Activated effector memory CD4-positive, alpha-beta T cell treated with anti-CD3 and anti-CD28 coated beads, Interleukin-2, amount 50 U/mL, for 16 hours (primary cell): ENCODE measurements at places on chromosomes 5 and 9.
A peak's percentile ranks its signal among the peaks of the same experiment; 100 is the strongest.

- no peak for DNase-seq
Observed at GRCh38 chr5:91127456-91128081, 255.5 kb downstream of the ARRDC3 start.

DNA sequence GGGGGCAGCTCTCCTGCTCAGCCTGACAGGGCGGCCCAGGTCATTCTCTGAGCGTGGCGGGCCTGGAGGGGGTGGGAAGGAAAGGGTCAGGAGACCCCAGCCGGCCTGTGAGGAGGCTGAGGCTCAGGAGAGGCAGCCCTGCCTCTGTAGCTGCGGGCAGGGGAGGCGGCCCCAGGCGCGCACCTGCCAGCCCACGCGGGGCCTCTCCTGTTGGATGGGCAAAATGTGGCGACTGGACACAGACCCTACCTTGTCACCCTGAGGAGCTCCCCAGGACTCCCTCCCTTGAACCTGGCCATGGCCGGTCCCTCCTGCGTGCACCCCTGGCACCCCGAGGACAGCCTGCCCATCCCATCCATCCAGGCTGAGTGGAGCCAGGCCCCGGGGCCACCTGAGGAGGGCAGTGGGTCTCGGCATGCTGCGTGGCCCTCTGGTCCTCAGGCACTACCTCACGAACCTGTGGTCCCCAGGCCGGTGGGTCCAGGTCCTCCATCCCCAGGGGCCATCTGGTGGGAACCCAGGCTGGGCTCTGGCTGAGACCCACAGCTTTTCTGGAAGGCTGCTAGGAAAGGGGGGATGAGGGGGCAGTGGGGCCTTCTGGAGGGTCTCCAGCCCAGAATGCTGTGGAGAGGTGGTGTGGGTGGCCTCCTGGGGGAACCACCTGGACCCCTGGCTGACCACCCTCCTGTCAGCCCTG, 15.1 kb upstream of the NRARP start:
- DNase-seq: peak; percentile 60

DNA sequence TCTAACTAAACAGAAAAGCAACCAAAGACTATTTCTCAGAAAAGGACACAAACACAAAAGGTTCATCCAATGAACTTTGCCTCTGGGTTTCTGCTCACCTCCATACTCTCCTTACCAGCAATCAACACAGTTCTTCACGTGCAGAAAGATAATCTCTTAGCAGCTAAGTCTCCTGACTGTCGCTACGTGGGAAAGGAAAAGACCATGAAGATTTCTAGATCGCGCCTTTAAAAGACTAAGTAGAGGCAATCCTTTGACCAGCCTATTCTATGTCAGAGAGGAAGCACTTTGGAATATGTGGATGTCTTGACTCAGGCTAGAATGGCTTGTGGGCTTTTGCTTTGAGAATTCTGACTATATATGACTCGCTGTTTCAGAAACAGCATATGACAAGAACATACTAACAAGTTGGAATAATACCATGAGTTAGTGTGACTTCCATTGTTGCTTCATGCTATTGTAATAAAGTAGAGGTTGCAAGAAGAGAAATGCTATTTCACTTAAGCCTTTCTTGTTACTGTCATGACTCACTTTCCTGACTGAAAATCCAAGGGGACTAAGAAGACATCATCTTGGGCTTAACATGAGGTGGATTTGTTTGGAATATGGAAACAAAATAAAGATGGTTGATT, 339.5 kb upstream of the RFX3 start:
- no peak for DNase-seq

DNA sequence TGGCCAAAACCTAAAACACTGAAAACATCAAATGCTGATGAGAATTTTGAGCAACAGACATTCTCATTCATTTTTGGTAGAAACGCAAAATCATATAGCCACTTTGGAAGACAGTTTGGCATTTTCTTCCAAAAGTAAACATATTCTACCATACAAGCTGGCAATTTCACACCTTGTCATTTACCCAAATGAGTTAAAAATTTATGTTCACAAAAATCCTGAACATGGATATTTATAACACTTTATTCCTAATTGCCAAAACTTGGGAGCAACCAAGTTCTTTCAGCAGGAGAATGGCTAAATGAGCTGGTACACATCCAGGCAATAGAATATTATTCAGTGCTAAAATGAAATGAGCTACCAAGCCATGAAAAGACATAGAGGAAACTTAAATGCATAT, 1270.1 kb upstream of the ACO1 start:
- no peak for DNase-seq

DNA sequence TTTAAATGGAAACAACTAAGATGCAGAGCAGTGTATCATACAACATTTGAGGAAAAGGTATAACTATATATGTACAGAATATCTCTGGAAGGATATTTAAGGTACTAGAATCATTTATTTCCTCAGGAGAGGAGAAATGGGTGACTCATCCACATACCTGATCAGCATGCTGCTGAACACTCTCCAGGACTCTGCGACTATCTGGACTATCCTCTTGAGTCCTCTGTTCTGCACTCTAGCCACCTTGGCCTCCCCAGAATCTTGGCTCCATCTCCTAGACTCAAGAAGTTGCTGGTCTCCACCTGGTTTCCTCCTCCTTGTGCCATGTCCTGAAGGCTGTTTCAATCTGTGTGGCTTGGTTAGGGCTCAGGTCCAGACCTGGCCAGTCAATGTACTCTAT, 8.8 kb upstream of the PRDM6 start:
- no peak for DNase-seq

GRCh38 chr5:84131372-84131771, 253.3 kb downstream of the EDIL3 start:
- no peak for DNase-seq

DNA sequence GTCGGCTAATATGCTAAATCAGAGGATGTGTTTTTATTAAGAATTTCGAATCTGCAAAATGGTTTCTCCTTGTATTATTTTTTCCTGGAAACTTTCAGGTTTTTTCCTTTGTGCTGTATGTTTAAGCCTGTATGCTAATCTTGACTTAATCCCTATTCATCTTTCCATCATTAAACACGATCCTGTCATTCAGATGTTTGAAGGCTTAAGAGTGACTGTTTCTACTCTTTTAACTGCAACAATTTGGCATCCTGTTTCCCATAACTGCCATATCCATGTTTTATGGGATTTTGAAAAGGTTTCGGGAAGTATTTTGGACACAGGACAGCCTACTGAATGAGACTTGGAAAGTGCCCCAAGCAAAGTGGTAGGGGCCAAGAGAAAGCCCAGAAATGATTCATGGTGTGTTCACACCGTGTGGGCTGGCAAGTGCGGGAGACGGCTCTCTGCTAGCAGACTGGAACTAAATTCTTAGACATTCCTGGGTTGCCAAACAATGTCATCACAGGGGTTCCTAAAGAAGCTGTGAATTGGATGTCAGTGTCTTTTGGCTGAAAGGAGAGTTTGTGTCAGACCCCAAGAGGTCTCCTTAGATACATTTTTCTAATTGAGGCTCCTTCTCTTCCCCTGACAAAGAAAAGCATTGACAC, 125.4 kb upstream of the ADAMTS16 start:
- DNase-seq: no peak

GRCh38 chr5:5183189-5183699, 43.1 kb downstream of the ADAMTS16 start:
- no peak for DNase-seq

- no peak for DNase-seq
Observed at GRCh38 chr9:75064307-75065025, 23.5 kb downstream of the NMRK1 start.

- no peak for DNase-seq
Observed at GRCh38 chr5:127515693-127516440, 1.6 kb upstream of the PRRC1 start.
